ENCODE measurements at places on chromosomes 1 and 21.

DNA sequence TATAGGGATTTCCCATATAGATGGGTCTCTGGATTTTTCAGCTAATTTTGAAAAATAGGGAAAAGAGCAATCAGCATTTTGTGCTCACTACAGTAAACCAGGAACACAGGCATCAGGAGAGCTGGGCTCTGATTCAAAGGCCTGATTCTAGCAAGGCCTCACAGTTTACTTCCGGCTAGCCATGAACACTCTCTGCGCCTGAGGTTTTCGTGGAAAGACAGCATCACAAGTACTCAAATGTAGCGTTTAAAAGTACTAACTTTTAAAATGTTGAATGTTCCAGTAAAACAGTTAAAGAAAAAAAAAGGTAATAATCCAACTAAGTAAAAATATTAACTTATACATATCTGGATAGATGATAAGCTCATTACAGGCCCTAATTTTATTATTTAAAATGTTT is 120.6 kb downstream of the SLC45A1 start:
- DNase-seq: no peak

DNA sequence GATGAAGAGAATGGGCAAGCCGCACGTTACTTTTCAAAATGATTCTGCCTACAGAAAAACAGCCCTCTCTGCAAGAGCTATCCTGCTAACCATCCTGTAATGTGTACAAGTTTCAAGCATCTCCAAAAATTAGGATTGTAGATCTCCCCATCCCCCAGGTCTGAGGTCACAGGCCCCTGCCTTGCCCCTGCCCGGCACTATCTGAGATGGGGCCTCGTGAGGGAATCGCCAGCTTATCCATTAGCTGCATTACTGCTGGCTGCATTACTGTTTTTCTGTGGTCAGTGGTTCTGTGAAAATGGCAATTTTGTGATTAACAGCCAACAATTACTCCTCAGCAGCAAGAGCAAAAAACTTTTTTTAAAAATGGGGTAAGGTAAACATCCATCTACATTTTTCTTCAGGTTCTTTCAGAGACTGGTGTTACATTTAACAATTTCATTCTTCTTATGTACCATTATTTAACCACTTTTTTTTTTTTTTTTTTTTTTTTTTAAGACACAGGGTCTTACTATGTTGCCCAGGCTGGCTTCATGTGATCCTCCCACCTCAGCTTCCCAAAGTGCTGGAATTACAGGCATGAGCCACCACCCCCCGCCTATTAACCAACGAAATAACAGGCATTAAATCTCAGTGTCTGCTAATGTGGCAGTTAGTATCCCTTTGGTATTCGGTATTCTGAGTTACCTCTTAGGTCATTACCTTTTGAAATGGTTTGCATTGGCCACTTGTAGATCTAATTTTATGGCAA is 83.8 kb downstream of the MRPL37 start:
- DNase-seq: no peak

DNA sequence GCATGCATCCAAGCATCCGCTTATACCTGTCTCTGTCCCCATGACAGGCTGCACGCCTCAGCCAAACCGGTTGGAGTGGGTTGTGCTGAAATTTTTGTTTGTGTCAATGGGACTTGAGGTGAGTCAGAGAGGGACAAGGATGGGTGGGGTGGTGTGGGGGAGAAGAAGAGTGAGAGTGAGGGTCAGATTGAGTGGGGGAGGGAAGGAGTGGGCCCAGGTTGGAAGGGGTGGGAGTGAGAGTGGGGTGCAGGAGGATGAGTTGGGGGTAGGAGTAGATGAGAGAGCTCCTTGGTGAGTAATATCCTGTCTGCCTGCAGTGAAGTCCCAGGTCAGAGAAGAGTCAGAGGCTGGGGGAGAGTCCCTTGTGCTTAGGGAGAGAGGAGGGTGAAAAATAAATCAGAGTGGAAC is 3.3 kb upstream of the NECTIN4 start:
- DNase-seq: no peak

GRCh38 chr1:156146020-156146768 is 7.2 kb upstream of the SEMA4A start:
- no peak for DNase-seq

- DNase-seq: no peak
Observed at GRCh38 chr1:27576806-27577227, 27.1 kb downstream of the AHDC1 start.

- DNase-seq: no peak
Observed at GRCh38 chr1:36872126-36872754, 162.1 kb downstream of the GRIK3 start.

DNA sequence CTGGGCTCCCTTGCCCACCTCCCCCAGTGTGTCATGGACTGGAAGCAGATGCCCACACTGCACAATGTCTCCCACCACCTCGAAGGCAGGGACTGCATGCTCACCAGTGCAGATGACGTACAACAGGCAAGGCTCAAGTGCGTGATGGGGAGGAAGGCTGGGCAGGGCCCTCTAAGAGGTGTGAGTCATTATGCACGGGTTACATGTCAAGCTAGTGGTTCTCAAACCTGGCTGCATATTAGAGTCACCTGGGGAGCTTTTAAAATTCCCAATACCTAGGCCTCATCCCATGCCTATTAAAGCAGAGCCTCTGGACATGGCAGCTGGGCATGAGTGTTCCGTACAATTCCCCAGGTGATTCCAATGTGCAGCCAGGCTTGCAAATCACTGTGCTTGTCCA is 137.9 kb upstream of the NGF start:
- DNase-seq: no peak

- DNase-seq: no peak
Observed at GRCh38 chr1:8457760-8458381, 140.0 kb downstream of the SLC45A1 start.

- no peak for DNase-seq
Observed at GRCh38 chr1:114517348-114517747, 6.3 kb upstream of the TRIM33 start.

DNA sequence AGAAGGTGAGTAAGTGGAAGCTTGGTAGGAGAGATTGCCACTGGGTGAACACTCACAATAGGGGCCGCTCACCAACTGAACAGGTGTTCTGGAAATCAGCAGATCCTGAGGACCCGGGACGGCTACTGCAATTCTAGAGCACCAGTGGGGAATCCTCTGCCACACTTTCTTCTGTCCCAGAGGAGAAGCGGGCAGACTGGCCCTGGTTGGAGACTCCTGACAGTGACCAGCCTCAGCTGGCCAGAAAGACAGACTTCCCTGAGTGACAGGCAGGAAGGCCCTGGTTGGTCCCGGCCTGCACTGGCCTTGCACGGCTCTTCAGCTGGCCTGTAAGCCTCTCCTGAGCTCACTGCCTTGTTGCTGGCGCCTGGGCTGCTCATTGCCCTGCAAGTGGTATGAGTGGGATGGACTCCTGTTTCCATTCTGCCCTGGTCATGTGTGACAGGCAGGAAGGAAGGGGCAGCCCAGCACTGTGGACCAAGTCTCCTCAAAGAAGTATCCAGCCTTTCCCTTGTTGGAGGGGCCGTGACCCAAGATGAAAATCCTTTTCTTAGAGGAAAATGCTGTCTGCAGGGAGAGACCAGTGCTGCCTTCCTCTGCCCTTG is 34.5 kb downstream of the MAN1C1 start:
- no peak for DNase-seq

GRCh38 chr1:94600556-94600955 is 59.0 kb upstream of the F3 start:
- DNase-seq: no peak

DNA sequence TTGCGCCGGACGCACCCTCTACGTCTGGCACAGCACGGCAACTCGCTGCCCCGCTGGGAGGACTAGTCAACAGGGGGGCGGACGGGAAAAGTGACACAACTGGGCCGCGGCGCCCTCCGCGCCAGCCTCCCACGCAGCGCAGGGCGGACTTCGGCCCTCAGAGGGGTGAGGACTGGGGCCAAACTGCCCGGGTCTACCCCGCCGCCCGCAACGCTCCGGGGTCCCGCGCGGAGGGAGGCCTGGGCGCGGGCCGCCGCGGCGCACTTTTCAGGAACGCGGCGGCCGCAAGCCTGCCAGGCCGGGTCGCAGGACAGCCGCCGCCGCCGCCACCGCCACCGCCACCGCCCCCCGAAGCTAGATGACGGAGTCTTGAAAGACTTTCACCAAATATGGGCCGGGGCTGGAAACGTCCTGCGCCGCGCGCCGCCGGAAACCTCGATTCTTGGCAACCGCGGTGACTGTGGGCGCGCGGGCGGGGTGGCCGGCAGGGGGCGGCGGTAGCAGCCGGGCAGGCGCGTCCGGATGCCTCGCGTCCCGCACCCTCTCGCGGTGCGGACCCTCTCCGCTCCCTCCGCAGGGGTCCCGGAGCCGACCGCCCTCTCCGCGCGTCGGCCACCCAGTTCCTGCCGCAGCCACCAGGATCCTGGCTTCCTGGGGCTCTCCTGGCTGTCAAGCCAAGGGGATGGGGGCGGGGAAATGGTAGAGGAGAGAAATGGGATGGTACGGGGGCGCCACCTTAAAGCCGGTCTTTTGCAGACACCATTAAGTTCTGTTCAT is 3.7 kb upstream of the CCN1 start:
- no peak for DNase-seq

DNA sequence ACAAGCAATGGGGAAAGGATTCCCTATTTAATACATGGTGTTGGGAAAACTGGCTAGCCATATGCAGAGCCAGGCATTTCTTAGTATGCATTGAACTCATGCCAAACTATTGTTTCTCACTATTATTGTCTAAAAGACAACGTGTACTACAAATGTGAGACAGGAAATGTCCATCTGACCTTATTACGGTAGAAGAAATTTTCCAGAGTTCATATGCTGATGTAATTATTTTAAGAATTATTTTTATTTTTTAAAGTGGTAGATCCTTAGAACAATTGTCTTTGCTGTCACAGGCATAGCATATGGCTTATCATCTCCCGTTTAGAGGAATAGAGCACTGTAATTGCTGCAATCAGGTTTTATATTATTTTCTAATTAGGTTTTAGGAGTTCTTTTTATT is 75.2 kb upstream of the S1PR1 start:
- DNase-seq: no peak

- no peak for DNase-seq
Observed at GRCh38 chr1:8293641-8294169, 24.2 kb upstream of the SLC45A1 start.

GRCh38 chr1:47469390-47469759 is 31.5 kb downstream of the FOXD2 start:
- DNase-seq: no peak

Measured in stimulated activated CD8-positive, alpha-beta memory T cell treated with anti-CD3 and anti-CD28 coated beads, Interleukin-12 subunit alpha, Interleukin-12 subunit beta, amount 100 ng/mL, for 1 hour (primary cell).